Activated naive CD8-positive, alpha-beta T cell treated with anti-CD3 and anti-CD28 coated beads for 36 hours (primary cell): ENCODE measurements at places on chromosomes 4 and X. TPM values are rescaled to one million over a fixed set of nuclear protein-coding genes. Genes with fewer than 3 reads are reported as not detected.

The PAGE2 gene
- not detected for total RNA-seq

DNA sequence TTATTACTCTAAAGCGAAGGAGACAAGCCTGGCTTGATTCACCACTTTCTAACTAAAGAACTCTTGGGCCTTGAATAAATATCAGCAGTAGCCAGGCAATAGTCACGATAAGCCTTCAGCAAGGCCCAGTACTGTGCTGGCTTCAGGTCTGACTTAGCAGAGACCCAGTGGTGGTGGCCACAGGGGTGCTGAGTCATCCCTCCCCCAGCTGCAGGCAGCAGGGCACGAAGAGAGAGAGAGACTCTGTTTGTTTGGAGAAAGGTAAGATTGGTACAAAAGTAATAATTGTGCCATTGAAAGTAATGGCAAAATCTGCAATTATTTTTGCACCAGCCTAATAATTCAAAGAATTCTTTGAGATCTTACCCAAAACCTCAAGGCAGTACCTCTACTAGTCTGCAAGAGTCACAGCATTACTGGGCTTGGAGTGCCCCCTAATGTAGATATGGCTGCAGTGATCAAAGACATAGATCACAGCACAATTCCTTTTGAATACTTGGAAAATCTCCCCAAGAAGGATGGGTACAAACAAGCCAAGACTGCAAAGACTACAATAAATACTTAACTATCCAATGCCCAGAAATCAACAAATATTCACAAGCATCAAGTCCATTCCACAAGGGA lies 159.5 kb upstream of the USP38 start:
- DNase-seq: no peak

DNA sequence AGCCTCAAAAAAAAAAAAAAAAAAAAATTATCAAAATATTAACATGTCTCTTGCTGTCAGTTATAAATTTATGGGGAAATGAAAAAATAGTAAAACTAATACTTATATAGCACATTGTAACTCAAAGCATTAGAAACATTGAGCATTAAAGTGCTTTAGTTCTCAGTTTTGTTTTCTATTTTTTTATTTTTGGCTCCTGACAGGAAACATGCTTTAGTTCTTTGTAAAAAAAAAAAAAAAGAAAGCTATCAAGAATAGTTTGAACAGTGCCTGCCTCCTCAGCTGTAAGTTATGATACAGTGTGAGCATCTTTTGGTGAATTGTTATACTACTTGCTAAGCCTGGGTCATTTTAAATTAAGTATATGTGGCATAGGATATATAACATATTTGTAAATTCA lies 5.1 kb upstream of the CENPC start:
- DNase-seq: no peak

The TNMD gene
- total RNA-seq: not detected

GRCh38 chr4:123363729-123364128 lies 32.9 kb upstream of the SPRY1 start:
- DNase-seq: no peak

DNA sequence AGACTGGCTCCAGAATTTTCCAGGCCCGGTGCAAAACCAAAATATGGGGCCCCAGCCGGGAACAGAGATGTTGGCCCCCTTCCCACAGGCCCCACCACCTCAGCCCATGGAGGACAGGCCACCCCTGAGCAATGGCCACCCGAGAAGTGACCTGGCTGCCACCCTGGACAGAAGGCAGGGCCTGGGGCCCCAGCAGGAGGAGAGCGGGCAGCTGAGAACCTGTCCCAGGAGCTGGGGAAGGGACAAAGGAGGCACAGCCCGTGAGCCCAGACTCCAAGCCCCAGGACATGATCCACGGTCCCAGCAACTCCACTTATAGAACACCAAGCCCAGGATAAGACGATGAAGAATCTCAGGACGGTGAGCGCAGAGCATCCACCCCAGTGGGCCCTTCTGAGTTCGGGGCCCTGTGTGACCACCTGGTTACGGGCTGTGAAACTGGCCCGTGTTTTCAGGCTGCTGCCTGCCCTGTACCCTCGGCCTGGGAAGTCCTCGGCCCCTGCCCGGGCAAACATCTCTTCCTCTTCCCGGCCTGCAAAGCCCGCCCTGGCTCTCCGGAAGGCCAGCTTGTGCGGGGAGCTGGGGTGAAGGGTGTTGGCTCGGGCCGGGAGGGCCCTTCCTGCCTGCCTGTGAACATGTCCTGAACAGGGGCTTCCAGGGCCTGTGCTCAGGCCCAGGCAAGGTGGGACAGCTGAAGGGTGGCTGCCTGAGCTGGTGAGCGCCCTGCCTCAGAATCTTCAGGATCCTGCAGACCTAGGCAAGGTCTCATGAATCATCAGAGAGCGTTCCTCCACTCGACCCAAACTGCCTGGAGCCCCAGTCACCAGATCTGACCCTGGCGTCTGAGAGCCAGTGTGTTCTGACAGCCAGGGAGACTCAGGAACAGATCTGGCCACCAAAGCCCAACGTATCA lies 47.0 kb upstream of the MAN2B2 start:
- DNase-seq: no peak

GRCh38 chr4:185036019-185036418 lies 17.7 kb downstream of the HELT start:
- DNase-seq: no peak

DNA sequence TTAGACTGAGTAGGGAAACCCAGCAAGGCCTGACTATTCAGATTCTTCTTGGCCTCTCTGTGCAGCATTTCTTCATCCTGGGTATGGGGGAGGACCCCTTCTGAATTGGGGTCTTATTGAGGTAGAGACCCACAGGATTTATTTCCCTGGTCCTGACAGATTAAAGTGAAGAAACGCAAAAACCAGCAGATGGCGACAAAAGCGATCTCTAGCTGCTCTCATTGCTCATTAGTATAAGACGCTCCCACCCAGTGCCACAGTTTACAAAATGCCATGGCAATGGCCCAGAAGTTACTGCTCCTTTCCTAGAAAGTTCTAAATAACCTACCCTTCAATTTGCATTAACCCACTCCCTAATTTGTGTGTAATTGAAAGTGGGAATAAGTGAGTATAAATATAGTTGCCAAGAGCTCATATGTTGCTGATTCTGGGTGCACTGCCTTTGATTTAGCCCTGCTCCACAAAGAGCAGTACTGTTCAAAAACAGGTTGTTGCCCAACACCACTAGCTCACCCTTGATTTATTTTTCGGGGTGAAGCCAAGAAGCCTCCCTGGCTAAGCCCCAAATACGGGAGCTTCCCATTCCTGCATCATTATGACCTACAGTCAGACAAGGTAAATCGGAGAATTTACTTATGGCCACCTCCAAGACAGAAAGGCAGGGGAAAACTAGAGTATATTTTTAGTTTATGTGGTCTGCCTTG lies 3.7 kb upstream of the BEX4 start:
- DNase-seq: peak; percentile 12

GRCh38 chr4:107996949-107997788 lies 7.5 kb downstream of the HADH start:
- DNase-seq: no peak

The CXCL11 gene
- 0.30 TPM for total RNA-seq

DNA sequence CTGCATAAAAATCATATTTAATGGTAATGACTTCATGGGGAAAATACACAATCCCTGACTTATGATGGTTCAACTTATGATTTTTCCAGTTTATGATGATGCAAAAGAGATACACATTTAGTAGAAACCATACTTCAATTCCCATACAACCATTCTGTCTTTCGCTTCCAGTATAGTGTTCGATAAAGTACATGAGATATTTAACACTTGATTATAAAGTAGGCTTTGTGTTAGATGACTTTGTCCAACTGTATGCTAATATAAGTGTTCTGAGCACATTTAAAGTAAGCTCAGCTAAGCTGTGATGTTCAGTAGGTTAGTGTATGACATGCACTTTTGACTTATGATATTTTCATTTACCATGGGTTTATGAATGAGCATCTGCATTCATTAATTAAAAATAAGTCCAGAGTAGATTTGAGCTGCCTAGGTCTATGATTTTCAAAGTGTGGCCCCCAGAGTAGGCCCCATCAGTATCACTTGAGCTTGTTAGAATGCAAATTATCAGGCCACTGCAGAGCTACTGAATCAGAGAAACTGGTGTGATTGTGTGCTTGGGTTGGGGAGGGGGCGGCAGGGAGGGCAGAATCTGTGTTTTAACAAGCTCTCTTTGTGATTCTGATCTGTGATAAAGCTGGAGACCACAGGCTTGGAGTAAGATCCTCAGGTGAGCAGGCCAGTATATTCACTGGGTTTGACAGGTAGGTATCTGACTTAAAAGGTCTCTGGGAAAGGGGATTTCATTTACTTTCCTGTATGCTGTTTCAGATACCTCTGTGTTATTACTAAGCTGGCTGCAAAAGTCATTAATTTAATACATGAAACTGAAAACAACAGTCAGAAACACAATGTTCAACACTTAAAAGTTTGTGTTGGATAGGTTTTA lies 8.4 kb downstream of the ATP10D start:
- DNase-seq: no peak

- no peak for DNase-seq
Measured at GRCh38 chr4:37885496-37885895, 5.4 kb upstream of the TBC1D1 start.

- DNase-seq: no peak
Measured at GRCh38 chr4:94939791-94940519, 182.2 kb downstream of the BMPR1B start.

GRCh38 chr4:116982656-116983055 lies 102.7 kb downstream of the TRAM1L1 start:
- DNase-seq: no peak

DNA sequence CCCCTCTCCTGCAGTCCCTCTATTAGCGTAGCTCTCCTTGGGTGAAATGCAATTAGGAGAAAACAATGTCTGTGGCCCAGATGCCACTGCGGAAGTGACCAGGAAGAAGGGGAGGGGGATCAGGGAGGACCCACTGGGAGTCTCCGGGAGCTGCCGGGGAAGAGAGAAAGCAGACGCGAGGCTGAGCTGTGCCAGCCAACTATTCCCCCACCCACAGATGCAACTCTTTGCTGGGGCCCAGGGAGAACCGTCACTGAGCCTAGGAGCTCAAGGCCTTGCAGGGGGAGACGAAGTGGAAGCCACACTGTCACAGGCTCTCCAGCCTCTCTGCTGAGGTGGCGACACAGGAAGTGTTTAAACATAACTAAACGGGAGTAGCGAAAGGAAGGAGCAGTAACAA lies 149.2 kb downstream of the BCOR start:
- no peak for DNase-seq
